ENCODE measurements at places on chromosomes 7 and 10.

DNA sequence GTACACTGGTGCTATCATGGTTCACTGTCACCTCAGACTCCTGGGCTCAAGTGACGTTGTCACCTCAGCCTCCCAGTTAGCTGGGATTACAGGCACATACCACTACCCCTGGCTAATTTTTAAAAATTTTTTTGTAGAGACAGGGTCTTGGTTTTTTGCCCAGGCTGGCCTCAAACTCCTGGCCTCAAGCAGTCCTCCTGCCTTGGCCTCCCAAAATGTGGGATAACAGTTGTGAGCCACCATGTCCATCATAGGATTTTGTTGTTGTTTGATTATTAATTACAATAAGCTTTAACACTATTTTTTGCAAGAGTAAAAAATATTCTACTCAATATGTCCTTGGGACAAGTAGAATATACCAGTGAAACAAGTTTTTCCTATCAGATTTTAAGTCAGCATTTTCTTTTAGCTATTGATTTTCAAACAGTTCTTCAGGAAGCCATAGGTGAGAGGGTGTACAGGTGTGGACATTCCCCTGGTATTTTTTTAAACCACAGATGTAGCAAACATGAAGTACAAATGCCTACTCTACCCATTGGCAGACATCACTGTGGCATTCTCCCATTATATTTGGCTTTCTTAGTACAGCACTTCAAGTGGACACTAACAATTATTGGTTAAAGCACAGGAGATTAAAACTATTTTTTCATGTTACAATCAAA lies 18.7 kb downstream of the KMT2E start:
- DNase-seq: no peak

DNA sequence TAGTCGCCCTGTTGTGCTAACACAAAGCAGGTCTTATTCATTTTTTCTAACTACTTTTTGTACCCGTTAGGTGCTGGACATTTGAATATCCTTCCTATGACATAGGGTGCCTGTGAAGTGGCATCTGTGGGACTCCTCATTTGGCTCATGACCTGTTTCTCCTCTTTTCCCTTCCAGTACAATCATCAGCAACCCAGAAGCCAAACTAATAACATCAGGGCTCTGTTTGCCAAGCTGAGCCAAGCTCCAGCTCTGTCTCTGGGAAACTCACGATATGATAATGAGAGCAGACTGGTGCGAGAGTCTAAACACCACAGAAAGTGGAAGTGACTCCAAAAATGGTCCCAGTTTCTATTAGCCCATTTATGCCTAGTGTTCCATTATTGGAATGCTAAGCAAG lies 92.0 kb downstream of the SVIL start:
- no peak for DNase-seq

DNA sequence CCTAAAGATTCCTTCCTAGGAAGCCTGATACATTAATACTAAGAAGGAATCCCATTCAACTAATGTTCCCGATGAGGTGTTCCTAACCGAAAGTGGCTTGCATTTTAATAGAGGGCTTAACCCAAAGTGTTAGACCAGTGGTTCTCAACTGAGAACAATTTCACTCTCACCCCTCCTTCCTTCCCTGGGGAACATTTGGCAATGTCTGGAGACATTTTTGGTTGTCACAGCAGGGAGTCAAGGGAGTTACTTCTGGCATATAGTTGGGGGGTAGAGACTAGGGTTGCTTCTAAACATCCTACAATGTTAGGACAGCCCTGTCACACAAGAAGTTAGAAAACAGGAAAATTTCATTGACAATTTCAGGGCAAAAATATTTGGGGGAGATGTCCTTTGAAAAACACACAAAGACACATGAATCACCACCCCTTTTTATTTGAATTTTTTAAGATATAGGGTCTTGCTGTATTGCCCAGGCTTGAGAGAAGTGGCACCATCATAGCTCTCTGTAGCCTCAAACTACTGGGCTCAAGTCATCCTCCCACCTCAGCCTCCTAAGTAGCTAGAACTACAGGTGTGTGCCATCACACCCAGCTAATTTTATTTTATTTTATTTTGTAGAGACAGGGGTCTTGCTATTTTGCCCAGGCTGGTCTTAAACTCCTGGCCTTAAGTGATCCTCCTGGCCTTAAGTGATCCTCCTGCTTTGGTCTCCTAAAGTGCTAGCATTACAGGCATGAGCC lies 50.7 kb downstream of the WNT2 start:
- no peak for DNase-seq

DNA sequence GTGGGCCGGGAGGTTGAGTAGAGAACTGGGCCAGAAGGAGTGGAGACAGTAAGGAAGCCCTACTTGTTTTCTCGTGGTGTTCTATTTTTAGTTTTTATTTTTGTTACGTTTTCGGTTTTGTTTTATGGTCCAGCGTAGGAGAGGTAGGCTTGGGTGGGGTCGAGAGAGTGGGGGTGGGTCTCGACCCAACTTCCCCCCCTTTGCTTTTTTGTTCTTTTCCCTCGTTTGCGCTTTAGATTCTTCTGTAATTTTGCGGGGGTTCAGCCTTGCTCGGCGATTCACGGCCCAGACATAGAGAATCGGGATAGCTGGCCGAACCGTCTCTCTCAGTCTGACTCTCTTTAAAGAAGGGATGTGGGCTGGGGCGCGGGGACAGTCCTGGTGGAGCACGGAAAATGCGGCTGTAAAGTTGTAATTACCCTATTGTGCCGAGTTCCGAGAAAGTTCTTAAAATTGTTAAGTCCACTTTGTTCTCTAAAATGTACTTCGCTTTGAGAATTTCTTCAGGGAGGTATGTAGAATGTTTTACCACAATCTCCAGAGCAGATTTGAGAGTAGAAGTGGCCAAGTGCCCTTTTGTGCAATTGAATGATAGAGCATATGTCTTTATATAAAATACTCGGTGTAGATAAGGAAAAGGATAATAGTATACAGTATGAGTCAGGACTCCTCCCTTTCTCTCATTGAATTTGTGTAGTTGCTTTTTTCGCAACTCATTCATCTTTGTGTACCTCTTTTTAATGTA lies 816 bp downstream of the DMTF1 start:
- peak; percentile 56 for DNase-seq

- no peak for DNase-seq
Observed at GRCh38 chr10:30538086-30538485, 91.5 kb downstream of the LYZL2 start.

DNA sequence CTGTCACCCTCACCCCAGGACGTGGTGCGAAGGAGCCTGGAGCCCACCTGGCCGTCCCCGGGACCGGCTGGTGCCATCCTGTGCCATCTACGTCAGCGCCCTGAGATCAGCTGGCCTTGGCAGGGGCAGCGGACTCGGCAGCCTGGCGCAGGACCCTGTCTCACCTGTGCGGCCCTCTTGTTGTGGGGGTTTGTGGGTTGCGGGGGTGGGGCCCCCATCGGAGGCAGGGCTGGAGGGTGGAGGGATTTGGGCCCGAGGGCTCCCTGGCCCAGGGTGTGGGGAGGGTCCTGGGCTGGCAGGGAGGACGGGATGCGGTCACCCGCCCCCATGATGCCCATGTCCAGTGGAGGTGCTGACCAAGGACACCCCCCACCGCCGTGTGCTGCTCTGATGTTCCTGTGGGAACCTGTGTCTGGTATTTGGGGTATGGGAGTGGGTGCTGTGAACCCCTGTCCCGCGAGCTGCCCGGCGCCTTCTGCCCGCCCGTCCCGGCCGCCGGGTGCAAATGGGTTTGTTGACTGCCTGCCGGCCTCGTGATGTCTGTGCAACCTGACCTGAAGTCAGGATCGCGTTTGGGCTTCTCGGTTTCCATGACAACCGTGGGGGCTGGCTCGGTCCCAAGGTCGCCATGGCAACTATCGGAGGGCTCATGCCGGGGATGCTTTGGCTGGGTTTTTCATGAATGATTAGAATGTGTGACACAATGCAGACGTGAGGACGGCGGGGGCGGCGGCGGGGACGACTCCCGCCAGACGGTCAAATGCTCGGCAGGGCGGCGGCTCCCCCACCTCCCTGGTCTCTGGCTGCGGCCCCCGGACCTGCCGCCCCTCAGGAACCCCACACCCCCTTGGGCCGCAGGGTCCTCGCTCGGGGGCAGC lies 7.3 kb downstream of the MAFK start:
- no peak for DNase-seq

DNA sequence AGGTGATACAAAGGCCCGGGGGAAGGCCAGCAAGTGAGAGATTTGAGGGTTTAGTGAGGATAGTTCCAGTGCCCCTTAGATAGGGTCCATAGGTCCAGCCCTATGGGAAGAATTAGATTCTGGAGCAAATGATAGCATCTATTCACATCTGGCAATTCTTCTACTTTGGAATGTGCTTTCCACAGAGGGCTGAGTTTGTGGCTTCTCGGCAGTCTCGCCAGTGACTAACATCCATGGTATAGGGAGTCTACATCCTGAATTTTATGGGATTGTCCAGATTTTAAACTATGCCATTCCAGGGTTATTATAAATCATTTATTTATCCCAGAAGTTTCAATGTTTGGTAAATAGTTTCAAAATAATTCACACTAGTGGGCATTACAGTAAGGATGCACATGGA lies 207.3 kb upstream of the ADO start:
- no peak for DNase-seq

GRCh38 chr7:70189776-70190175 lies 591.5 kb downstream of the AUTS2 start:
- no peak for DNase-seq
